ENCODE measurements at places on chromosomes 7 and 10. TPM values are rescaled to one million over a fixed set of nuclear protein-coding genes. Genes with fewer than 3 reads are reported as not detected.

Gene ELN
- not detected for total RNA-seq

Gene ACBD5
- total RNA-seq, result 17.2 TPM

Gene LRRC61
- total RNA-seq, result not detected

Gene HEPACAM2
- not detected for total RNA-seq

Gene LIPJ
- total RNA-seq, result not detected

Gene MCM10
- total RNA-seq, result 26.8 TPM

Gene HOXA5
- 25.2 TPM for total RNA-seq

Gene PLPP4
- total RNA-seq, result 3.2 TPM

Gene VPS26A
- 12.3 TPM for total RNA-seq

Gene RSPH10B2
- 0.11 TPM for total RNA-seq

Gene DGKB
- total RNA-seq, result 0.32 TPM

Gene VPS37D
- 3.2 TPM for total RNA-seq

Gene AKR1C4
- total RNA-seq, result not detected

Gene KCP
- total RNA-seq, result not detected

Gene SPDYE11
- total RNA-seq, result not detected

Gene SLIT1
- total RNA-seq, result not detected

Gene BUD31
- total RNA-seq, result 315 TPM

Gene RPEL1
- total RNA-seq, result not detected

Gene ZNF853
- 3.9 TPM for total RNA-seq

Gene CDHR3
- 0.69 TPM for total RNA-seq

Gene GIMAP5
- not detected for total RNA-seq

Gene TACC2
- 20.6 TPM for total RNA-seq

Gene ST7
- 21.9 TPM for total RNA-seq

Gene HOGA1
- total RNA-seq, result 1.9 TPM

Gene AZGP1
- total RNA-seq, result 24.6 TPM

All from A375 (cell line).